ENCODE measurements at places on chromosomes 1 and 21. TPM values are rescaled to one million over a fixed set of nuclear protein-coding genes. Genes with fewer than 3 reads are reported as not detected.

ICOSLG gene
- total RNA-seq = 2.9 TPM

DNA sequence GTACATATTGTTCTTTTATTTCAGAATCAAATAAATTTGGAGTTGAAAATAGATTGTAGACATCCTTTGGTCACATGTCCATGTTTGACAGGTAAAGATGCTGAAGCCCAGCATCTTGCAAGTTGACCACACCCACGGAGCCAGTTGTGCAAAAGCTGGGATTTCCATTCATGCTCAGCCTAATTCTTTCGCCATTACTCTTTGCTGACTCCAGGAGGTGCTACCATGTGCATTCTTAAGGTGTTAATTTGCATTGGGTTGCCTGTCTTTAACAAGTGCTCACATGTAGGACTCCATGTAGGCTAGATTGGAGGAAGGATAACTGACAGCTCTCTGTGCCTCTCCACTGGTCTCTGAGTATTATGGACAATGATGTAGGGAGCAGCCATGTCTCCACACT, 660.7 kb downstream of the LMO4 start:
- H3K36me3 ChIP-seq = no peaks in the 10 kb centered on the region
- H3K27me3 ChIP-seq = no peaks in the 10 kb centered on the region
- H3K27ac ChIP-seq = no peak overlapping the region
- no peaks in the 10 kb centered on the region for H3K4me1 ChIP-seq
- no peak overlapping the region for H3K4me3 ChIP-seq

IKBKE gene
- total RNA-seq = 12.6 TPM

GRCh38 chr21:15015622-15016471, 49.0 kb downstream of the NRIP1 start:
- DNase-seq = no peak
- H3K27ac ChIP-seq = no peak overlapping the region
- no peaks in the 10 kb centered on the region for H3K4me1 ChIP-seq
- no peak overlapping the region for H3K4me3 ChIP-seq
- peaks cover 9% of the 10 kb centered on the region for H3K36me3 ChIP-seq

DNA sequence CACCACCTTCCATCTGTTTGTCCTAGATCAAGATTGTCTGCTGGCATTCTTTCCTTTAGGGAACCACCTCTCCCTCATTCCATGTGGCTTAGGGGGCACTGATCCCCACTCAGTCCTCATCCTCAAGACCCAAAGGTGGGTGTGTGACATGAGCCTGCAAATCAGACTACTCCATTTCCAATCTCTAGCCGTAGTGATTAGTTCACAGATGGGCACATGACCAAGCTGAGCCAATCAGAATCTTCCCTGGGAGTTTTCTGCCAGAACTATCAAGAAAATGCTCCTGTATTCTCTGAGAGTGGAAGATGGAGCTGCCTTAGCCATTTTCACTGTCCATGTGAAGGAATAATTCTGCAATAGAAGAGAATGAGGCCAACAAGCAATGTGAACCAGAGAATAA, 19.3 kb upstream of the PTPRF start:
- no peaks in the 10 kb centered on the region for H3K27me3 ChIP-seq
- H3K36me3 ChIP-seq = no peaks in the 10 kb centered on the region

HPDL gene
- 12.7 TPM for total RNA-seq

DNA sequence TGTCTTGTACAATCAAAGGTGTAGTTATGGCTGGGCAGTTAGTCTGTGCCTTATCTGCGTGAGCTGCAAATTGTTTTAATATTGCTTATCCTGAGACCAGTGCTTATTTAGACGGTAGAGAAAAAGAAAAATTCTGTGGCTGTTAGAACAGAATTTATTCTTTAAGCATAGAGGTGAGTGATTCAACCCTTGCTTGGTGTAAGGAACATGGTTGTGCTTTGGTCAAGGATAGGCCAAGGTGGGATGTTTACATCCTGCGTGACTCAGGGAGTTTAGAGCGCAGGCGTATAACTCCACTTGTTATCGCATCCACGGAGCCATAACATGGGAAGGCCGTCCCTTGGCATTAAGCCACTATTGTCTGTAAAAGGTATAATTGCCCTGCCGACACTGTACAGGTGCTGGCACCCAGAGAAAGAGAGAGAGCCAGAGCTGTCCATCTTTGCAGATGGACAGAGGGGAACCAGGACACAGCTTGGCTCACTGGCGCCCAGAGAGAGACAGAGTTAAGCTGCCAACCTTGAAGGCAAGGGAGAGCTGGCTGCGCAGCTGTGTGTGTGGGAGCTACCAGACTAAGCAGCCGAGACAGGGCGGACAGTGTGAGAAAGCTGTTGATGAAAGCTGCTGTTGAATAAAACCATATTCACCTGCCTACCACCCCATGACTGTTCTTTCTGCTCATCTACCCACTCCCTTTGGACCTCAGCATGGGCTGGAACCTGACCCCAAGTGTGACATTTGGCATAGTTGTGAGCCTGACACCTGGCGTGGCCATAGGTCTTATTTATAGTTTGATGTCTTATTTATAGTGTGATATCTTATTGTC, 200.4 kb downstream of the DYRK1A start:
- no peak overlapping the region for H3K4me3 ChIP-seq
- no peak overlapping the region for H3K27ac ChIP-seq
- H3K27me3 ChIP-seq = no peaks in the 10 kb centered on the region
- DNase-seq = no peak
- H3K4me1 ChIP-seq = peaks cover 14% of the 10 kb centered on the region

DNA sequence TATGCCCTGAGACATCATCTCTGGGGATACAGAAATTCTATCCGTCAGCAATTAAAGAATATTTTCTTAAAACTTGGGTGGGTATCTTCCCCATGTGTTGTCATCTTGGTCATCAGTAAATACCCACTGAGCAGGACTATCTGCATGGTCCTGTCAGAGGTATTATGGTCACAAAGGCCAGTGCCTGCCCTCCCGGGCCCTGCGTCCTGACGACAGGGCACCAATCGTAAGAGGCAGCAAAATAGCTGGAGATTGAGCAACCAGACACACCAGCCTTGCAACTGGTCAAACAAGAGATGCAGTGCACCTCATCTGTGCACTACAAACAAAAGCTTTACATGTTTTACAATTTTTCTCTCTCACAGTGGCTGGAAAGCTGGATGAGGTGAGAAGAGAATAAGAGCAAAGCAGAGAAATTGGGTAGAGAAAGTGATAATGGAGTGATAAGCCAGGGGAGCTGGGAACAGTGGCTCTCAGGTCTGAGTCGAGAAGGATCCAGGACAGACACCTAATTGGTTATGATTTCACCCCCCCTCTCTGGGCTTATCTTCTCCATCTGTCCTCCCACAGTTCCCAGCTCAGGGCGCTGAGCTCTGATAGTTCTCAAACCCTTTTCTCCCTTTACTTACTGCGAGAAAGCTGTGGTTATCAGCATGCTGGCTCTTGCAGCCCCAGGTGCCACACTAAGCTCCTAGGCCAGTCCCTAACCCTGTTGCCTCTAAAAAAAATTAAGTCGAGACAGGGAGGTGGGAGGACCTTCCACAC, 8.8 kb upstream of the SRP9 start:
- H3K4me1 ChIP-seq = peaks cover 65% of the 10 kb centered on the region
- no peak overlapping the region for H3K4me3 ChIP-seq
- H3K27ac ChIP-seq = peak overlapping the region; percentile 54
- peak; percentile 82 for DNase-seq
- no peaks in the 10 kb centered on the region for H3K27me3 ChIP-seq

DNA sequence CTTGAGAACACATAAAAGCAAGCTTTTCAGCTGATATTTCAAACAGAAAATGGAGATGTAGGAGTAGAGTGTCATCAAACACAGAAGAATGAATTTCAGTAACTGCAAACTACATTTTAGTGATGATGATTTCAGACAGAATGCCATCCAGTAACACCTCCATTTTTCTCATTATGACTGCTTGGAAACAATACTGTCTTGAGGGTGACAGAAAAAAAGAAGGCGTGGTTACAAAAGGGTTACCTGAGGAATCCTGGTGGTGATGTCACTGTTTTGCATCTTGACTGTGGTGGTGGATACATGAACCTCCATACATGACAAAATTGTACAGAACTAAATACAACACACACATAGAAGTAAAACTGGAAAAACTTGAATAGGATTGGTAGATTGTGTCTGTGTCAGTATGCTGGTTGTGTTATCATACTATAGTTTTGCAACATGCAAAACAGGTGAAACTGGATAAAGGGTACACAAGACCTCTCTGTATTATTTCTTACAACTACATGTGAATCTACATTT, 375.9 kb downstream of the PTBP2 start:
- no peak for DNase-seq
- H3K36me3 ChIP-seq = no peaks in the 10 kb centered on the region
- H3K27ac ChIP-seq = no peak overlapping the region
- H3K4me1 ChIP-seq = no peaks in the 10 kb centered on the region
- H3K4me3 ChIP-seq = no peak overlapping the region

SLC44A5 gene
- total RNA-seq = not detected

Measured in PC-9 (cell line).